ENCODE measurements at places on chromosomes 13 and 19.

DNA sequence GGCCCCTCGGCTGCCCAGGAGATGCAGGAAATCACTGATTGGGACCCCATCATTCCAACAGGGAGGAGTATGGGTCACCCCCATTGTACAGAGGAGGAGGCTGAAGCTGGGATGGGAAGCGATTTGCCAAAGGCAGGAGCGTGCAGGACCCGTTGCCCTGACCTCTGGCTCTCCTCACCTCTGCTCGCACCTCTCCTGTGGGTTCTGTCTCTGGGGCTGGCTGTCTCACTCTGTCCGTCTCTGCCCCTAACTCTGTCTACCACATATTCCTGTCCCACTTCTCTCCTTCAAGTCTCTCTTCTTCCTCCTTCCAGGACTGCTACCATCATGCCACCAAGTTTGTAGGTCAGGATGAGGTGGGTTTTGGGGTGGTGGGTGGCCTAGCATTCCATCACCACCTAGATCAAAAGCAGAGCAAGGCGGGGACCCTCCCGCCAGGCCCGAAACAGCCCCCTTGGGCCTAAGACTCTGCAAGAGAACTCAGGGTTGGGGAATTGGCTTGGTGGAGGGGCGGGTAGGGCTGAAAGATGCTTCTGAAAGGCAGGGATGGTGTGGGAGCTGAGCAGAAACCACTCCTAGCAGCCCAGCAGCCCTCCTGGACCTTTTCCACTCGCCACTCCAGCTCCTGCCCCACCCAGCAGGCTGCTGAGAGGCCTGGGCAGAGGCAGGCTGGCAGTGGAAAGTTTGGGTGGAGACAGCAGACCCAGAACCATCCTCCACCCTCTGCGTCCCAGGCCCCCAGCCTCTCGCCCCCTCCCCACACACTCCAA, 1.0 kb upstream of the LGALS7 start:
- DNase-seq: no peak

DNA sequence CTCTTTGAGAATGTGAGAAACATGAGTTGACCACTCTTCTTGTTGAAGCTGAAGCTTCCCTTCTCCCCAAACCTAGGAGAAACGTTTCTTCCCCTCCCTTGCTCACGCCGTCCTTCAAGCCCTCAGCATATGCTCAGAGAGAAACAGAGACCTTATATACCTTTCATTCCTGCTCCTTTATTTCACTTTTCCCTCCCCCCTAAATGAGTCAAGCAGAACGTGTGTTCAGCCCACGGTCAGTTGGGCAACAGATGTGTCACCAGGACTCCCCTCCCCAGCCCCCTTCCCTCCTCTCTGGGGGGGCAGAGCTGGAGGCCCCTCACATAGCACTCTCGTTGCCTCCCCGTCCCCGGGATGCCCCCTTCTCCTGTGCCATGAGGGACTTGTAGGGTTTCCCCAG, 8.6 kb downstream of the OR7C2 start:
- DNase-seq: no peak

DNA sequence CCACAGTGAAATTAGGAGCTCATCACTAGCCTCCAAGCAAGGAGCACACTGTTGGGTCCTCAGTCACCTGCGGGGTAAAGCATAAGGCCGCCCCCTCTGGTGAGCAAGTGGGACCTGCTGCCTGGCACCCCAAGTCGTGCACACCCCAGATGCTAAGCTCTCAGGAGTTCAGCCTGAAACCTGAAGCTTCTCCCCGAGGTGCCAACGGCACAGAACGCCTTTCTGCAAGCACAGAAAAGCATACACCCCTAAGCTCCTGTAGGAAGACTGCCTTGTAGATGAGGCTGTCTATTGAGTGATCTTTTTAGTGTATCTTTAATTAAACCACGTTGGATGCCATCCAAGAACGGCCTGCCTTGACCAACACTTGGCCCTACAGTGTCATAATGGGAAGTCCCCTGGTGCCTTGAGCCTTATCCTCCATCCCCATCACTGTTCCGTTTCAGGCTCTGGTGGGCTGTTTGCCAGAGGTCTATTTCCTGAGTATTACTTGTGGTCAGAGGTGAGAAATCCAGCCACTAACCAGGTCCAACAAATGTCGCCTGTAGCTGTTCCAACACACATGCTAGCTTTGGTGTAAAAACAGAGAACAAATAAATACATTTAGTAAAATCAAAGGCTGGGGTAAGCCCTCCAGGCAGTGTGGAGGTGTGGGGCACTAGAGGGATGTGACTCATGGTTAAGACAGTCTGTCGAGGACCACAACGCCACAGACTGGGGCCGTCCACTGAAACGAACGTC, 44.8 kb downstream of the C13orf42 start:
- peak; percentile 19 for DNase-seq

GRCh38 chr13:99966064-99966805, 5.3 kb downstream of the ZIC5 start:
- DNase-seq: no peak

- DNase-seq: no peak
Measured at GRCh38 chr19:50647879-50648615, 1.2 kb upstream of the C19orf81 start.

- no peak for DNase-seq
Measured at GRCh38 chr19:39704181-39705044, at the start of gene LGALS14. TSS of gene LGALS14 (plus strand) at chr19:39704481. CDS start at chr19:39704529, 48 bp downstream.

DNA sequence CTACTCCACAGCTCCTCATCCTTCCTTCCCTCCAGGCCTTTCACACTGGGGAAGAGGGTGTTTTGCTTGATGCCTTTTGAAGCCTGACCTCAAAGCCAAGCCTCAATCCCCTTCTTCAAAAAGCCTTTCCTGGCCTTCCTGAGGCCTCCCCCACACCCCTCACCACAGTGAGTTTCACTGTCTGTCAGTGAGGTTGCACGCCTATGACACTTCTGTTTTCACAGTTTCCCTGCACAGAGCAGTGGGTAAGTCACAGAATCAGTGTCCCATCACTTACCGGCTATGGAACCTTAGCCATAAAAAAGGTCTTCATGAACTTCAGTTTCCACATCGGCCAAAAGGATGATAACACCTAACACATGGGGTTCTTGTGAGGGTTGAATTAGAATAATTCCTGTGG, 371.4 kb downstream of the UQCRFS1 start:
- no peak for DNase-seq

DNA sequence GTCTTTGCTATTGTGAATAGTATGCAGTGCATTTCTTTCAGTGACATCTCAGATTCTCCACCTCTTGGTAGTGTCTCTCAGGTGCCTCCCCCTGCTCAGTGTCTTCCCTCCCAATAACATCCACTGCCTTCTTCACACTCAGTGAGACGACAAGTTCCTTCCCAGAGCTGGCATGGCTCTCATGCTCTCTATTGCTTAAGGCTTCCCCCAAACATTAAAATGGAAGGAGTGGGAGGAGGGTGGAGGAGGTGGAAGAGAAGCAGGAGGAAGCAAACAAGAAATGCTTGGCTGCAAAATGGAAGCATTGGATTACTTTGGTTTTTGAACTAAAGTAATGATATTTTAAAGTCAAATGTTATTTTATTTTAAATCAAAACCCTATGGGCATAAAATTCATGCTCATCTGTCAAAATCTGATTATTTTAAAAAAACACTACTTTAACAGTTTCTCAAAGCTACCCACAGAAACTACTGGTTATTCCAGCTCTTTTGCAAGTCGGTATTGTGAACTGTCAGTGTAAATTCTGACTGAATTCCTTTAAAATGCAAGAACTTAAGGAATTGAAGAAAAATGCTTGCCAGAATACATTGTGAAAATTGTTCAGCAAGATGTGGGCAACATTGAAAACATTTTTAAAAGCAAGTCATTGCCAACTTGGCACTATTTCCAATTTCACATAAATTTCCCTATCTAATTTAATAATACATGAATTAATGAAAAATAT, 727.6 kb upstream of the ARGLU1 start:
- DNase-seq: peak; percentile 28

GRCh38 chr13:29570051-29570654, 25.3 kb downstream of the SLC7A1 start:
- no peak for DNase-seq

DNA sequence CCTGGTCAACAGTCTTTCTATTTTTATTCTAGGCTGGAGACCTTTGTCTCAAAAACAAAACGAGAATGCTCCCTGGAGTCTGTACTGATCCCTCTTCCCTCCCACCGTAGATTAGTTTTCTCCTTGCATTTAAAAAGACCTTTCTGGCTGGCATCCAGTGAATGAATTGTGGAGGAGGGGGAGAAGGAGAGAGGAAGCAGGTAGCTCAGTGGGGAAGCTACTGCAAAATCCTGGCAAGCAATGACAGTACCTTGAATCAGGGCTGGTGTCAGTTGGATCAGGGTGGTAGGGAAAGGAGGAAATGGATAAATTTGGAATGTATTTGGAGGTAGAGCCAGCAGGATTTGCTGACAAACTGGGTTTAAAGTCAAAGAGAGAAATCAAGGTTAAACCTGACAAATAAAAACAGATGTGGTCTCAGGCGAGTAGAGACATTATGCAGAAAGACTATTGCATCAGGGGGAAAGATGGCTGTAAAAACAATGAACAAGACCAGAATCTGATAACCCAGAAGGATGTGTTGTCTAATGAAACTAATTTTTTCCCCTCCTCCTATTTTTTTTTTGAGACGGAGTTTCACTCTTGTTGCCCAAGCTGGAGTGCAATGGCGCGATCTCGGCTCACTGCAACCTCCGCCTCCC, 3.5 kb upstream of the CYP2S1 start:
- DNase-seq: no peak

GRCh38 chr13:50668049-50668448, 175.4 kb downstream of the DLEU7 start:
- DNase-seq: no peak

DNA sequence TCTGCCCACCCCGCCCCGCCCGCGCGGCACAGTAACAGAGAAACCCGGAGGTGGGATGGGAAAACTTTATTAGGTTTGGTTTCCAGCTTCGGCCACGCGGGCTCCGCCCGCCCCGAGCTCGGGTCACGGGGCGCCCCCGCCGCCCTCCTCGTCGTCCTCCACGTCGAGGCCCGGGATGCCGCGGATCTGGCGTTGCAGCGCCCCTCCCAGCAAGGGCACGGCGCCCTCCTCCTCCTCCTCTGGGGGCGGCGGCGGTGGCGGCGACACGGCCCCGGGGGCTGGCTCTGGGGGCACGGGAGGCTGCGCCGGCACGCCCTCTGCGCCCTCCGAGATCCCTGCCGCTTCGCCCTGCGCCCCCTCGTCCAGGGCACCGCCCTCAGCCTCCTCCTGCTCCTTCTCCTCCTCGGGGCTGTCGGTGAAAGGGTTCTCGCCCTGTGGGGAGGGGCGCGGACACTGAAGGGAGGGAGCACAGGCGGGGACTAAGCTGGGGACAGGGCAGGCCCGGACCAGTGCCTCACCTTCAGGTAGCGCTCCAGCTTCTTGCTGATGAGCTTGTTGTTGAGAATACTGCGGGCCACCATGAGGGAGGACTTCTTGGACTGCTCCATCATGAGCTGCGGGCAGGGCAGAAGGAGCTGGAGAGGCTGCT, 536 bp upstream of the AKAP8 start:
- peak; percentile 41 for DNase-seq

GRCh38 chr13:20446900-20447299, 78.8 kb downstream of the CRYL1 start:
- DNase-seq: no peak

- DNase-seq: peak; percentile 12
Measured at GRCh38 chr19:48994035-48994386, 324 bp downstream of the RUVBL2 start.

DNA sequence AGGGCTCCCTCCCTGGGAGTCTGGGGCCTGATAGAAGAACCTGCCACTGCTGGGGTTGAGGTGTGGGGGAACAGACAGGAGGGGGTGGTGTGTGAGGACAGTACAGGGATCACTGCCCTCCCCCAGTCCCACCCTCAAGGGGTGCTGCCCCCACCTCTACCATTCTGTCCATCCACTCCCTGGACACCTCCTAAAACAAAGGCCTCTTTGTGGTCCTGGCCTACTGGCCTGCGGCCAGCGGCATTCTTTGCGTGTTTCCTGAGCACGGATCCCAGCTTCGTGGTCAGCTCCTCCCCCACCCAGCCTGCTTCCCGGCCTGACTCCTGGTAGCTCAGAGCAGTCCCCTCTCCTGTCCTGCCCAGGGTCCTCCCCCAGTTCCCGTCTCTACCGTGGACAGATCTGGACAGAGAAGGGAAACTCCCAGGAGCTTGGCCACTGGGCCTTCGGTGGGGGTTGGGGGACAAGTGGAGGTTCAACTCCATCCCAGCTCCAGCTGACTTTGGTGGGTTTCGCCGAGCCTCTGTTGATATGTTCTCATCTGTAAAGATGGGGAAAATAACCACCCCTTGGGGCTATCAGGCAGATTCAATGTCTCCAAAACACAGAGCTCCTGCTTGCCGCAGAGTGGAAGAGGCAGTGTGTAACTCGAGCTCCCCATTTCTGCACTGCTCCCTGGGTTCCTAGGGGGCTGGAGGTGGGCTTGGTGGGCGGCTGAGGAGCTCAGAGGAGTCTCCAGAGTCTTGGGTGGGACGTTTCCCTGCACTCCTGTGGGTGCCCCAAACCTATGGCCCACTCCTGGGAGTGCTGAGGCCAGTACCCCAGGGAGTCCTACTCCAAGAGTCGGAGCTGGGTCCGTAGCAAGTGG, 48.7 kb downstream of the LYL1 start:
- peak; percentile 90 for DNase-seq

DNA sequence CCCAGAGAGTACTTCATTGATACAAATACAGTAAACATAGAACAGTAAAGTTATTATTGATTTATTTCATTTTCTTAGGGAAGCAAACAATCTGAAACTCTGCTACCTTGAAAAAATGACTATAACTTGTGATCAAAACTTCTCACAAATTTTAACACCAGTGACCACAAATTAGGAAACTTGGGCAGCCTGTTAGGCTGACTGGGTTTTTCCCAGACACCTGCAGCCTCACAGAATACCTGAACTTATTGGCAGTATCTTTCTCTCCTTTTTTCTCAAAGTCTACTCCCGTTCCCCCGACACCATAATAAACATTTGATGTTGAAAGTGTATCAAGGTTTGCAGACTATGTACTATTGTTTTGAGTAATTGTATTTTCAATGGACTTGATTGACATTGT, 360.5 kb downstream of the LMO7 start:
- DNase-seq: no peak

All from iris pigment epithelial cell (primary cell).